ENCODE measurements at places on chromosomes 2 and 18.
A peak's percentile ranks its signal among the peaks of the same experiment; 100 is the strongest.

- DNase-seq = no peak
These were observed 6.4 kb downstream of the TNS1 start for GRCh38 chr2:217996361-217996760.

- no peak for DNase-seq
These were observed 97.7 kb upstream of the CAB39 start for GRCh38 chr2:230614913-230615332.

DNA sequence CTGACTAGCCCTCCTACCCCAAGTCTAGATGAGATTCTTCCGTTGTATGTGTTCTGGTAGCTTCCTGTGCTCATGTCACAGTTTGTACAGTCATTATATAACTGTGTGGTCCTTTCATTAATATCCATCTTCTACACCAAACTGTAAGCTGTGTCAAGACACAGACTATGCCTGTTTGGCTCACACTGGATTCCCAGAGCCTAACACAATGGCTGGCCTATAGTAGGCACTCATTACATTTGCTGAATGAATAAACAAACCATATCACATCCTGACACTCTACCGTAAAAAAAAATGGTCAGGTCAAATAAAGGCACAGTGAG lies 72.6 kb downstream of the ANKRD44 start:
- DNase-seq = no peak

DNA sequence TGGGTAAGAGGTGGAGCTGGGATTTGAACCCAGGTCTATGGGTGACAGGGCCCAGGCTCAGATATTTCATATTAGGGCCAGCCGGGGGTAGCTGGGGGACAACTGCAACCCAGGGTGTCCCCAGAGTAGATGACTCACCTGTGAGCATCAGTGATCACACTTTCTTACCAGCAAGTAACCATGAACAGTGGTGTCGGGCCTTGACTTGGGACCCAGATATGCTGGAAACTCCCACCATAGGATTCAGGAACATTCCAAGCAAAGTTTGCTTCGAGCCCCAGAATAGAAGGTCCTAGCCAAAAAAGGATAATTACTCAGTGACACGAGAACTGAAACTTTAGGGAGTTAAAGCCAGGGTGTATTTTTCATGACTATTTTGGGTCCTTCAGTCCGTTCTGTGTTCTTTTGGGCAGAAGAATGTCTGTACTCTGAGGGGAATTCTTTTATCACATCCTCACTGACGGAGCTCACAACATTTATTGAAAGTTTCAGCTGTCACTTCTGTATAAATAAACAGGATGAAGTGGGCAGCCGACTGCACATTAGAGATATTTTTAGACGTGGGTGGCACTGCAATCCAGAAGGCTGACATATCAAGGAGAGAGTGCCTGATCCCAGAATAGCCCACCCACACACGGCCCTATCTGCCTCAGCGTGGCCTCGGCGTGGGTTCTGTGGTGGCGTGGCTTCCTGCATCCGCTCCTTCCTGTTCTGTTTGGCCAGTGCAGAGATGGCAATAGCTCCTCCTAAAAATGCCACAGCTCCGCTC lies 45.6 kb downstream of the RAMP1 start:
- DNase-seq = no peak

DNA sequence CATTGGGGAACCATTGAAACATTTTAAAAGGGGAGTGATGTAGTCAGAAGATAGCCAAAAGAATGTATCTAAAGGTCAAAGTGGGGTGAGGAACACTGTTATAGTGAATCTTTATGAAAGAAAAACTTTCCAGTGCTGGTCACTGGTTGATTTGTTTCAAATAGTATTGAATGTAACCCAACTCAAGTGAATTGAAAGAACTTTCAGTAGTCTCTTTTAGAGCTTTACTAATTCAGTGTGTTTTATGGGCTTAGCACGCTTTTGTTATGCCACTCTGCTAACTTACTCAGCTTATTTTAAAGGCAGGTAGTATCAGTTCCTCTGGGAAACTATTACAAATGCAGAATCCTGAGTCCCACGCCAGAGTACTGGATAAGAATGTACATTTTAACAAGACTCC lies 57.3 kb downstream of the GTF2A1L start:
- DNase-seq = no peak

DNA sequence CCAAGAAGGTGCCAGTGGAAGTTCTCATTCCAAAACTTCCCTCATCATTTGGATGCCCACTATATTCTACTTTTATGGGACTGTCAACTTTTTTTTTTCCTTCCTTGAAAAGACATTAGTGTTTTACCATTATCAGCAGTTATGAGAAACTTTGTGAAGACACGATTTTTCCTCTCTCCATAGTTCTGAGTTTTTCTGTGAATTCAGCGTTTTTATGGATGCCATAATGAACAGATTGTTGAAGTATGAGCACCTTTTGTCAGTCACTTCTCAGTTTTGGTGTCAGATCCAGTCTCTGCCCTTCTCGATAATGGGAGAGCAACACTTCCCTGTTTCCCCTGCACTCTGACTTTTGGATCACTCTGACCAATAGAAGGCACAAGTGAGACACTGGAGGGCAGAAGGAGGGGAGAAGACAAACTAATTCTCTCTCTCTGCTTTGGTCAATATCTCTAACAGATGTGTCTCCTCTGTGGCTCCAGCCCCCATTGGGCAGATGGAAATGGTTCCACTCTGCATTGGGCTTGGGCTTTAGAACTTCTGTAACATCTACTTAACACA lies 53.5 kb upstream of the FN1 start:
- DNase-seq = no peak

DNA sequence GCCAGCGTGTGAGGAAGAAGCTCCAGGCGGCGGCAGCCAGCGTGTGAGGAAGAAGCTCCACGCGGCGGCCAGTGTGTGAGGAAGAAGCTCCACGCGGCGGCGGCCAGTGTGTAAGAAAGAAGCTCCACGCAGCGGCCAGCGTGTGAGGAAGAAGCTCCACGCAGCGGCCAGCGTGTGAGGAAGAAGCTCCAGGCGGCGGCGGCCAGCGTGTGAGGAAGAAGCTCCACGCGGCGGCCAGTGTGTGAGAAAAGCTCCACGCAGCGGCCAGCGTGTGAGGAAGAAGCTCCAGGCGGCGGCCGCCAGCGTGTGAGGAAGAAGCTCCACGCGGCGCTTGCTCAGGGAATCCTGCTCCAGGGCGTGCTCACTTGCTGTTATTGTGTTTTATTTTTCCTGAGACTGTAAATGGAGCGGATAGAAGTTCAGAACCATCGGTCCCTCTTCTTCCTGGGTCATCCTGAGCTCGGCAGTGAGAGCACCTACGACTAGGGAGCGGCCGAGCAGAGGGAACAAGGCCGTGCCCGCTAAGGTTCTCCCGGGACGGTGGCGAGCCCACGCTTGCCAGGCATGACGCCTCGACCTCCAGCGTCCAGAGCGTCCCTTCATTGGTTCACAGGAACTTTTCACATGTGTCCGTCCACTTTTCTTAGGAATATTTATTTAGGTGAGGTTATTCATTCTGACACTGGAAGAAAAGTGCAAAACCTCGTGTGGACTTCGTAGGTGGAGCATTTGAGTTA lies 94.2 kb downstream of the TMEM18 start:
- no peak for DNase-seq

DNA sequence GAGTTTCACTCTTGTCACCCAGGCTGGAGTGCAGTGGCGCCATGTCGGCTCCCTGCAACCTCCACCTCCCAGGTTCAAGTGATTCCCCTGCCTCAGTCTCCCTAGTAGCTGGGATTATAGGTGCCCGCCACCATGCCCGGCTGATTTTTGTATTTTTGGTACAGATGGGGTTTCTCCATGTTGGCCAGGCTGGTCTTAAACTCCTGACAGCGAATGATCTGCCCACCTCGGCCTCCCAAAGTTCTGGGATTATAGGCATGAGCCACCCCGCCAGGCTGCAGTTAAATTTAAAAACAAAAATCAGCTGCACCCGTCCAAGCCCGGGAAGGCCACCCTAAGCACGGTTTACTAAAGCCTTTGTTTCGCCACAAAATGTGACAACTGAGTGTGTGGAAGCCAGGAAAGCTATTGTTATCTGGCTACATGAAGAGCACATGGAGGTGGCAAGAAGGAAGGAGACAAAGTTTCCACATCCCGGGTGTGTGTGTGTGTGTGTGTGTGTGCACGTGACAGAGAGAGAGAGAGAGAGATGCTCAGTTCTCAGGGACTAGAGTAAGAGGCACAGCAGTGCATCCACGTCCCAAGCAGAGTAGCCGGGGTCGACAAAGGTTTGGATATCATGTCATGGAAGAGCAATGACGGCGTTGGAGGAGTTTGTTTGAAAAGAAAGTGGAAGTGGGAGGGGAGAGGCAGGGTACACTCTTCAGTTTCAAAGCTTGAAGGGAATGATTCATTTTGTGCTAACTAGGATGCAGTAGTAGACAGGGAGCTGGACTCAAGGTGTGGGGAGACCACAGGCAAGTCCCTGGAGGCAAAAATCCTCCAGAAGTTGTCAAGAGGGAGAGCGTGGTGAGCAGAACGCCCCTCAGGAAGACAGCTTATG lies 20.1 kb downstream of the INPP5D start:
- no peak for DNase-seq

DNA sequence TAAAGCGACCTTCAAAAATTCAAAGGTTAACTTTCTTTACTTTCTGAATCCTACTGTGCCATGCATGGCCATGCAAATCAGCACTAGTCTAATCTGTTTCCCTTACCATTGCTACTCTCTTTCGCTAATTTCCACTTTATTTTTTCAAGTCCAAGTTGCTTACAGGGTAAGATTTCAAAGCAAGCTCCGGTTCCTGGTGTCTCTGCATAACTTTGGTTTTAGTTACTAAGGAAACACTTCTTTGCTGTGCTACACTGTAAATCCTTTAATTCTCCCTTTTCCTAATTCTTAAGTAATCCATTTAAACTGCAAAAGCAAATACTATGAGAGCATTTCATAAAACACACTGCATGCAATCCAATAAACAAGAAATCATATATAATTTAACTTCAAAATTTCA lies 383.5 kb upstream of the LYPD1 start:
- DNase-seq = no peak

- no peak for DNase-seq
These were observed 13.8 kb downstream of the CLK1 start for GRCh38 chr2:200850512-200851256.

GRCh38 chr2:231475965-231476364 lies 11.7 kb upstream of the NCL start:
- no peak for DNase-seq

- DNase-seq = no peak
These were observed 28.4 kb downstream of the SCYGR8 start for GRCh38 chr2:227774011-227774624.

DNA sequence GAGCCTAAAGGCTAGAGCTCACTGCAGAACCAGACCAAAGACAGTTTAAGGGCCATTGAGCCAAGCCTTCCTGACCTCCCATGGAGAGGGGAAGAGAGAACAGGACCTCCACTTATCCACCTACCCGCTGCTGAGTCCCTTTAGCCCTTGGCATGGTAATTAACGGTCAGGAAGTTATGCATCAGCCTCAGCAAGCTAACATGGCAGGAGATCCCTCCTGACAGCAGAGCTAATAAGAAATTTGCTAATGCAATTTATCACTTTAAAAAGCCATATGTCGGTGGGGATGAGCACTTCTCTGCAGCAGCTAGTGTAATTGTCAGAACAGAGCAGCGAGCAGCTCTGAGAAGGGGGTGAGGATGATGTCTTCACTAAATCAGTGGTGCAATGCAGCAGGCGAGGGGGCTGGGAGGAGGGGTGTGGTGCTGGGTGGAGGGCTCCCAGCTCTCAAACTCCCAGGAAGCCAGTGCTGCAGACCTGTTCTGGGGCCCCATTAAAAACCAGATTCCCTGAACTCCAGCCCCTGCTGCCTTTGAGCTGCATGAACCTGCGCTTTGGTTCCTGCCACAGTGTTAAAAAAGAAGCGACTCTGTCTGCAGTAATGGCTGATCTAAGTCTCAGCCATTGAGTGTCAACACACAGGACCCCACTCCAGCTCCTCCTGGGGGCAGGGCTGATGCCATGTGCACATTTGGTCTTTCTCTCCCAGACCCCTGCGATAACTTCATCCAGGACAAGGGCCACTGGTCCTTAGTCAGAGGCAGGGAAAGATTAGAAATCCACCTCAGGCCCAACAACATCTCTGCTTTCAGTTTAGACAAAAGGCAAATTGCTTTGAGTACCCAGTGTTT lies 84.2 kb upstream of the STPG4 start:
- DNase-seq = peak; percentile 15

- DNase-seq = no peak
These were observed 24.5 kb upstream of the LPIN2 start for GRCh38 chr18:3037423-3037915.

- DNase-seq = no peak
These were observed 136.8 kb upstream of the EPHA4 start for GRCh38 chr2:221708902-221709301.

DNA sequence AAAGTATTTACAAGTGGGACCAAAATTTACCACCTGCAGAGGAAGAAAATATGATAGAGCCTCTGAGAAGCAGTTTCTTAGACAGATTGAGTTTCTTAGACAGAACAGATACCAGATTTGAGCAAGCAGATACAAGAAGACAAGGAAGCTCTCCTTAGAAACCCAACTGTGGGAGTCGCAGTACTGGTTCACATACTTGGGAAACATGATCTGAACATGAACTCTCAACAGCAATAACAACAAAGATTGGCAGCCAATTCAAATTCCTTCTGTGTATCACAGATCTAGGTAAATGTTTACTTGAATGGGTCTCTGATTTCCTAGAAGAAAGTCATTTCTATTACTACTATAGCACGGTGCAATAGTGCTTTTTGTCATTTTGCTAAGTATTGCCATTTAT lies 82.1 kb downstream of the OLA1 start:
- no peak for DNase-seq

GRCh38 chr2:227717687-227718567 lies at the start of gene SLC19A3:
Gene SLC19A3 (minus strand): TSS chr2:227718028. CDS start chr2:227702318, 15,710 bp downstream.
- DNase-seq = peak; percentile 67

DNA sequence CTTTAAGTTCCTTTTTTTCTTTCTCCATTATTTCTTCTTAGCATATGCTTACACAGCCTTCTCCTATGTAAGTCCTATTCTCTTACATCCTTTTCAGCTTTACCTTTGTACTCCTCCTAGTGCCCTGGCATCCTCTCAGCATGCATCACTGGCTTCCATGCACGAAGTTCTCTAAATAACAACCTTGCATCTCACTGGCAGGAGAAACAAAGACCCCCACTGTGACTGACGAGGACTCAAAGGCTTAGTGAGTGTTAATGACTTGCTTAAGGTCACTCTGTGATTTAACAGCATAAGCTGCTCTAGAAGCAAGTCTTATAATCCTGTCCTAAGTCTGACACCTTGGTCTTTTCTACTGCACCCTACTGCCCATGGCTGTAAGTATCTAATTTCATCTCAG lies 1236.0 kb upstream of the CELF4 start:
- no peak for DNase-seq

DNA sequence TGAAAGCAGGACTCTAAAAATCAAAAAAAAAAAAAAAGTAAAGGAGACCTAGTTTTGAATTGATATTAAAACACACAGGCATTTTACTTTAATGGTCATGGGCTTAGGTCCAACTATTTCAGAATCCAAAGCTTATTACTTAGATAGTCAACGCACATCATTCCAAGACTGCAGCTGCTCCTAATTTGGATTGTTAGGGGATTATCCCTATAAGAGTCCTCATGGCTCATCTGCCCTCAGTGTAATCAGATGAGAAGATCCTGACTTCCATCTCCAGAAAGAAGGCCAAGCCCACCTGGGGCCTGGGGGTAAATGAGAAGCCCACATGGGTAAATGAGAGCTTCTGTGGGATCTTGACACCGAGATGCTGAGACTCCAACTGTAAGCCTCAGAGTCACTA lies 424.2 kb downstream of the NRXN1 start:
- no peak for DNase-seq

- peak; percentile 36 for DNase-seq
These were observed 61.8 kb upstream of the GPR45 start for GRCh38 chr2:105179469-105180372.

Data from NCI-H1417 (cell line).